H4 (cell line): ENCODE measurements at places on chromosomes 1 and 21.

DNA sequence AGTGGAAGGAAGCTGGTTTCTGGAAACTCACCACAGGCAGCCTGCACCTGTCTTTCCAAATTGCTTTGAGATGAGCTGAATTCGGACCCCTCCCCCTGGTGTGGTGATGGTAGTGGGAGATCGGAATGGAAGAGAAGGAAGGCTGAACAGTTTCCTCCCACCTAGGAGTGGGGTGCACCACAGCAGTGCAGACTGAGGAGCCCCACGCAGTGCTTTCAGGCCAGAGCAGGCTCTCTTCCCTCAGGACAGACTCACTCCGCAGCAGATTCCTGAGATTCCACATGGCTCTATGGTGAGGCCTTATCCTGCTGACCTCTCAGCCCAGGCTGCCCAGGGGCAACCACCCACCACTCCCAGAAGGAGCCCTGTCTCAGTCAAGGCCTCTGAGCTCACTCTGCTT lies 80.9 kb downstream of the ATP1A1 start:
- DNase-seq, result no peak

DNA sequence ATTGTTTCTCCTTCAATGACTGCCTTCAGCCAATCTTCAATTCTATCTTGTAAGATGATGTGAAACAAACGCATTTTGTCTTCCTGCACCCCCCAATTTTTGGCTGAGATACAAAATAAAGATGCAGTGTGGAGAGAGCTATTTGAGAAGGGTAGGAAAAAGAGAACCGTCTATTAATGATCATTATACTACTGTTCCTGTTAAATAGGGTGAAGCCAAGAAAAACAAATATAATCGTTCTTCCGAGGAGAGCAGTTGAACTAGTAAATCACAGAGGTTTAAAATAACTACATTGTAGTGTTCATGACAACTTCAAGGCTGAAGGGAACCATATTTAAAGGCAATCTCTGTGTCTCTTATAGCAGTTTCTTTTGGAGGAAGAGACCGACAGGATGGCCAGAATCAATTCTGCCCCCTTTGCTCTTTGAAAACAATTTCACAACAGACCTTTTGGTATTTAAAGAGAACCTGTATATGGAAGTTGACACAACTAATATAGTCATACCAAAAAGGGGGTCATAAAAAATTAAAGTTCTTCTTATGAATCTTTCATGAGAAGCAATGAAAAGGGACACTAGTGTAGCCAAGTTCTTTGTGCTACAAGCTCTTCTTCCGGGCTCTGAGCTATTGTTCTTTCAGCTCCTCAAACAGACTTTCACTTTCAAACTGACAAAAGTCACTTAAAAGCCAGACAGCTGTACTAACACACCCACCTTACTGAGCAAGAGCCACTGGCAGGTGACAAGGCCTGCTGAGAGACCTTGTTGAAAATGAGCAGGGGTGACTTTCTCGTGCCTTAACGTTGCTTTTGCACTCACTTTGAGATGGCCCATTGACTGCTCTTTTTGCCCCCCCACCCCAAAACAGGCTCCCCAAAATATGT lies 30.9 kb downstream of the PROX1 start:
- DNase-seq, result no peak

DNA sequence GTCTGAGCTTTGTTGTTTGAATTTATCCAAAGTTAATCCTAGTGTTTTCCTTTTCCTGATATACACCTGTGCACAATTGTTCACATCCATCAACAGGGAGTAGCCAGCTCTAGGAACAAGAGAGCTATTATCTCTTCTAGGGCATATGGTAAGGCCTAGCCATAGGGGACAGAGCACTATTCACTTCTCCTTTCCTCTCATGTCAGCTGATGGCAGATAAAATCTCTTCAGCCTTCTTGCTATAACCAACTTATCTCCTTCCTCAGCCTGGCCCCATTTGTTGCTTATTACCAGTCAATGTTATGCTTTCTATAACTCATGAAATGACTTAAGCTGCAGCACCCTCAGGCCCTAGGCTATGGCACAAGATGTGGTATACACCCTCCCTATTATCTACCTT lies 38.9 kb downstream of the PATJ start:
- DNase-seq, result no peak

GRCh38 chr1:111943066-111943465 lies 46.4 kb downstream of the KCND3 start:
- no peak for DNase-seq

GRCh38 chr1:158003406-158003800 lies 10.0 kb downstream of the KIRREL1 start:
- DNase-seq, result peak; percentile 18

DNA sequence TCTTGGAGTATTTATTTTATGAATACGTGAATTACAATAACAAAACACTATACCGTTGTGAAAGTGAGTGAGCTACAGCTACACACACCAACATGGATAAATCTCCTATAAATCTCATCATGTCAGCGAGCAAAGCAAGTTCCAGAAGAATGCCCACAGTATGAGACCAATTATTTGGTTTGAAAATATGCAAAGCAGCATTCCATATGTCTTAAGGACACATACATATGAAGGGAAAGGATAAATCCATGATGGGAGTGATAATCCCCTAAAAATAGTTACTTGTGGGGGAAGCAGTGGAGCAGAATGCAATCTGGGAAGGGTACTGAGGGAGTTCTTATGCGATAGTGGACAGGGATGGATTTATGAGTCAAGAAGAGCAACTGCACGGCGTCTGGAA lies 261.3 kb downstream of the DISC1 start:
- no peak for DNase-seq
